Neural progenitor cell (in vitro differentiated cells): ENCODE measurements at places on chromosomes 5 and 9.

- no peaks in the 10 kb centered on the region for H3K27me3 ChIP-seq
- DNase-seq, result no peak
- H3K27ac ChIP-seq, result no peak overlapping the region
- peaks cover 57% of the 10 kb centered on the region for H3K4me1 ChIP-seq
- H3K4me3 ChIP-seq, result no peak overlapping the region
Measured at GRCh38 chr5:14173377-14174229, 30.5 kb downstream of the TRIO start.

- no peak for DNase-seq
- no peak overlapping the region for H3K4me3 ChIP-seq
- no peaks in the 10 kb centered on the region for H3K27me3 ChIP-seq
- no peak overlapping the region for H3K27ac ChIP-seq
- no peaks in the 10 kb centered on the region for H3K4me1 ChIP-seq
Measured at GRCh38 chr9:137797206-137798120, 80.1 kb upstream of the CACNA1B start.

- H3K27me3 ChIP-seq, result no peaks in the 10 kb centered on the region
- peaks cover 21% of the 10 kb centered on the region for H3K4me1 ChIP-seq
- H3K4me3 ChIP-seq, result no peak overlapping the region
- DNase-seq, result no peak
- no peak overlapping the region for H3K27ac ChIP-seq
- no peaks in the 10 kb centered on the region for H3K36me3 ChIP-seq
Measured at GRCh38 chr9:91150998-91151717, 210.6 kb downstream of the AUH start.

DNA sequence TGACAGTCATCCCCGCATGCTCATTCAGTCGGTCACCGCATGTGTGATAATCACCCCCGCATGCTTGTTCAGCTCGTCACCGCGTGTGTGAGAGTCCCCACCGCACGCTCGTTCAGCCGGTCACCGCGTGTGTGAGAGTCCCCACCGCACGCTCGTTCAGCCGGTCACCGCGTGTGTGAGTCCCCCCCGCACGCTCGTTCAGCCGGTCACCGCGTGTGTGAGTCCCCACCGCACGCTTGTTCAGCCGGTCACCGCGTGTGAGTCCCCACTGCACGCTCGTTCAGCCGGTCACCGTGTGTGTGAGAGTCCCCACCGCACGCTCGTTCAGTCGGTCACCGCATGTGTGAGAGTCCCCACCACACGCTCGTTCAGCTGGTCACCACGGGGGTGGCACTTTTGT, 3.5 kb downstream of the TRAF2 start:
- no peak for DNase-seq
- no peaks in the 10 kb centered on the region for H3K27me3 ChIP-seq
- H3K4me3 ChIP-seq, result no peak overlapping the region
- H3K4me1 ChIP-seq, result peaks cover 11% of the 10 kb centered on the region
- H3K36me3 ChIP-seq, result no peaks in the 10 kb centered on the region

- no peaks in the 10 kb centered on the region for H3K36me3 ChIP-seq
- no peaks in the 10 kb centered on the region for H3K4me1 ChIP-seq
- H3K27ac ChIP-seq, result no peak overlapping the region
- no peak overlapping the region for H3K4me3 ChIP-seq
Measured at GRCh38 chr5:116970318-116970717, 395.7 kb upstream of the SEMA6A start.

GRCh38 chr9:90024823-90025222, 420.0 kb downstream of the GADD45G start:
- no peak for DNase-seq
- H3K4me1 ChIP-seq, result no peaks in the 10 kb centered on the region
- no peaks in the 10 kb centered on the region for H3K27me3 ChIP-seq
- H3K4me3 ChIP-seq, result no peak overlapping the region

- H3K4me1 ChIP-seq, result no peaks in the 10 kb centered on the region
- no peaks in the 10 kb centered on the region for H3K36me3 ChIP-seq
- no peak overlapping the region for H3K27ac ChIP-seq
Measured at GRCh38 chr9:134195558-134195957, 31.2 kb upstream of the RNU6ATAC start.

DNA sequence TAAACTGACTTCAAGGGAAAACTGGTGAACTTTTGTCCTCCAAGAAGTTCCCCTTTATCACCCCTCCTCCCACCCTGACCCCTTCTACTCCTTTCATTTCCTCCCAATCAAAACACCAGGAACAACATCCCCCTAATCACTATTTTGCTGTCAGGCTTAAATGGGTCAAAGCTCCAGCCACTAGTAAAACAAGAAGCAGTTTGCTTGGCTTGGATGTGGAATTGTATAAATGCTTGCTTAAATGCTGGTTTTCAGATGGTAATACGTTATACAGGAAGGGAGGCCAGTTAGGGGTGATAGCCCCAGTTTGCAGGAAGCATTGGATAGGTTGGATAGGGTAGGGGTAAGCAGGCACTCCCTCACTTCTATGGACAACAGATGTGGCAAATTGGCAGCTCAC, 473.6 kb downstream of the AGTPBP1 start:
- DNase-seq, result no peak
- H3K4me3 ChIP-seq, result no peak overlapping the region
- H3K36me3 ChIP-seq, result no peaks in the 10 kb centered on the region
- no peaks in the 10 kb centered on the region for H3K4me1 ChIP-seq
- no peak overlapping the region for H3K27ac ChIP-seq

- DNase-seq, result no peak
- peaks cover 33% of the 10 kb centered on the region for H3K4me1 ChIP-seq
- no peaks in the 10 kb centered on the region for H3K36me3 ChIP-seq
- peaks cover 8% of the 10 kb centered on the region for H3K27me3 ChIP-seq
- no peak overlapping the region for H3K27ac ChIP-seq
- no peak overlapping the region for H3K4me3 ChIP-seq
Measured at GRCh38 chr5:157269761-157270272, 3.9 kb downstream of the CYFIP2 start.

- no peaks in the 10 kb centered on the region for H3K36me3 ChIP-seq
- H3K4me1 ChIP-seq, result peaks cover 18% of the 10 kb centered on the region
- peak; percentile 69 for DNase-seq
Measured at GRCh38 chr5:36944607-36945225, 68.1 kb downstream of the NIPBL start.

DNA sequence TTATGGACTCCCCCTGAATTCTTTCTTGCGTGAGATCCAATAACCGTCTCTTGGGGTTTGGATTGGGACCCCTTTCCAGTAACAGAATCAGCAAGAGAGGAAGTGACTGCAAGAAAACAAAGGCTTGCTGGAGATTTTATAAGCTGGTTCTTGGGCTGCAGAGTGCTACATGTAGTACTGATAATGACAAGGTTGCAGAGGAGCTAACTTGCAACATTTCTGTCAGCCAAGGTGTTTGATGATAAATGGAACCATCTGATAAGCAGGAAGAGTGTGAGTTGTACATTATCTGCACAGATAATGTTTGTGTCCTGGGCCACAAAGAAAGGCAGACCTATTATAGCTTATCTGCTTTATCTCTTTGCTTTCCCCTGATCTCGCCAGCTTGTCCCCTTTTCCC, 37.1 kb downstream of the DNAJB5 start:
- no peaks in the 10 kb centered on the region for H3K36me3 ChIP-seq
- no peak overlapping the region for H3K4me3 ChIP-seq
- no peak overlapping the region for H3K27ac ChIP-seq
- no peak for DNase-seq
- peaks cover 11% of the 10 kb centered on the region for H3K4me1 ChIP-seq
- H3K27me3 ChIP-seq, result no peaks in the 10 kb centered on the region

DNA sequence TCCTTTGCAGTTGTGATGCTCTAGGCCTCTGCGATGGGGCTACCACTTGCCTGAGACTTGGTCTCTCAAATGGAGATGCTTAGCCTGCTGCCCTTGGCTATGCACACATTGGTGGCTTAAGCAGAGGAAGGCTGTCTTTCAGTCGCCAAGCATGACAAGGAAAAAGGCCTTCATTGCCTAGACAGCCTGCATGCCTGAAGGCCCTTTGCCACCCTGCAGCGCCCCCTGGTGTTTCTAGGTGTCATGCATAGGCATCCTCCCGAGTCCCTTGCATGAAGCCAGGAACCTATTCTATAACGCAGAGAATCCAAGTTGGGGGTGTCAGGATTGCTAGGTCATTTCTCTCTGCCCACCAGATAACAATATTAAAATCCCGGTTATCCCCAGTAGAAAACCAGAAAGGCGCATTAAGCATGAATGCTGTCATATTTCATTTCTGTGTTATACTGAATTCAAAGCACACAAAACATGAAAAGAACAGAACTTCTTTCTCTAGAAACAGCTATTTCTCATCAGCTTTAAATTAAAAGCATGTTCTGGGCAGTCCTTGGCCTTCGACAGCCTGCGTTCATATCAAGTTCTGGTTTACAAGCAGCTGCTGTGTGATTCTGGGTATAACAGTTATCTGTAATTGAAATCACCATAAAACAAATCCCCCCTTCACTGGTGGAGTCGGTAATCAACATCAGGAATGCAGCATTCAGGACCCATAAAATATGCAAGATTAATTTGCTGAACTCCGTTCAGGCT, 59.7 kb upstream of the TRPC7 start:
- DNase-seq, result peak; percentile 90
- H3K36me3 ChIP-seq, result no peaks in the 10 kb centered on the region
- no peaks in the 10 kb centered on the region for H3K27me3 ChIP-seq

- H3K36me3 ChIP-seq, result no peaks in the 10 kb centered on the region
- no peak overlapping the region for H3K4me3 ChIP-seq
- no peak for DNase-seq
- no peak overlapping the region for H3K27ac ChIP-seq
- no peaks in the 10 kb centered on the region for H3K4me1 ChIP-seq
- no peaks in the 10 kb centered on the region for H3K27me3 ChIP-seq
Measured at GRCh38 chr9:926976-927375, 49.5 kb upstream of the DMRT3 start.

DNA sequence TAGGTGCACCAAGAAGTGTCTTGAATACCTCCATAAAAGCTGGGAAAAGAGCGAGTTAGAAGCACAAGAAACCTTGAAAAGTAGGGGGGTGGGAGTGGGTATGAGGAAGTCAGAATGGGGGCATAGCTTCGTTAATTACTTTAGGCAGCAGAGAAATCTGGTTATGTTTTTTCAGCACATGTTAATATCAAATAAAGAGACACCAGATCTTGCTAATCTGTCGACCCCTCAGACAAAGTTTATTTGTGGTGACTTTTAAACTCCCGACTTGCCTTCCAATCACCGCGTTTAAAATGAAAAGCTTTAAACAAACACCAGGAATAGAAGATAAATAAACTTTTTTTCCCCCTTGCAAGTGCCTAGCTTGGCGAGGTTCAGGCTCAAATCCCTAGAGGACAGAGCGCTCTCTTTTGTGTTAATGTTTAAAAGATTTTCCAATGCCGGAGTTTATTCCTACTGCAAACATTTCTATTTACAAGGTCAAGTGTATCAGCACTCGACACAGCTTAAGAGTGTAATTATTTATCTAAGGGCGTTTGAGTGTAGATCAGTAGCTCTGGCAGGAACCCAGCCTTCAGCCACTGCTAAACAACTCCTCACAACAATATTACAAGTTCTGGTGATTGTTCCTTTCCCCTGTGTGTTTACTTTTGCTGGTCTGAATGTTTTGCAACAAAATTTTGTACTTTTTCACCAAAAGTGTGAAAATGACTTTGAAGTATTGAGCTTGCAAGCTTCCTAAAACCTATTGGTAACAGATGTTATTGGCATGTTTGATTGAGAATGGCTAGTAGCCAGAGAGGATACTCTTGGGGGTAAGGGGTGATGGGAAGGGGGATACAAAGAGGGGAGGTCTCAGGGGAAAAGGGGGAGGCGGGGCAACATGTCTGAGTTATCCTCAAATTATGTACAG, 3.8 kb downstream of the GAS1 start:
- H3K4me1 ChIP-seq, result peaks cover 55% of the 10 kb centered on the region
- H3K27ac ChIP-seq, result peak overlapping the region; percentile 84
- peak overlapping the region; percentile 97 for H3K4me3 ChIP-seq
- H3K27me3 ChIP-seq, result no peaks in the 10 kb centered on the region
- H3K36me3 ChIP-seq, result peaks cover 5% of the 10 kb centered on the region
- DNase-seq, result no peak

DNA sequence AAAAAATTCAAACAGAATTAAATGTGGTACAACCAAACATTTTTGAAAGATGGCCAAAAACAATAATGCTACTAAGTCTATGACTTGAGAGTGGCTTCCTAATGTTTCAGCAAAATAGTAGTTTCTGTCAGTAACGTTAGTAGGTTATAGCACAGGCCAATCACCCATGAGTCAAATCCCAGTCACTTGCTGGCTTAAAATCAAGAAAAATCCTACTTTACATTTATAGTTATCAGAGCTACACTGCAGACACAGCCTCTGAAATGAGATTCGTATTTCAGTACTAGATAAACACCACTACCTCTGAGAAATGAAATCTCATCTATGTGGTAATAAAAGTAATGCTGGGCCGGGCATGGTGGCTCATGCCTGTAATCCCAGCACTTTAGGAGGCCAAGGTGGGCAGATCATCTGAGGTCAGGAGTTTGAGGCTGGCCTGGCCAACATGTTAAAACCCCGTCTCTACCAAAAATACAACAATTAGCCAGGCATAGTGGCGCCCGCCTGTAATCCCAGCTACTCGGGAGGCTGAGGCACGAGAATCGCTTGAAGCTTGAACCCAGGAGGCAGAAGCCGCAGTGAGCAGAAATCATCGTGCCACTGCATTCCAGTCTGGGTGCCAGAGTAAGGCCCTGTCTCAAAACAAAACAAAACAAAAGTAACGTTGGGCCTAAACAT, 6.1 kb downstream of the ZDHHC21 start:
- no peak overlapping the region for H3K4me3 ChIP-seq
- DNase-seq, result no peak
- H3K36me3 ChIP-seq, result no peaks in the 10 kb centered on the region

DNA sequence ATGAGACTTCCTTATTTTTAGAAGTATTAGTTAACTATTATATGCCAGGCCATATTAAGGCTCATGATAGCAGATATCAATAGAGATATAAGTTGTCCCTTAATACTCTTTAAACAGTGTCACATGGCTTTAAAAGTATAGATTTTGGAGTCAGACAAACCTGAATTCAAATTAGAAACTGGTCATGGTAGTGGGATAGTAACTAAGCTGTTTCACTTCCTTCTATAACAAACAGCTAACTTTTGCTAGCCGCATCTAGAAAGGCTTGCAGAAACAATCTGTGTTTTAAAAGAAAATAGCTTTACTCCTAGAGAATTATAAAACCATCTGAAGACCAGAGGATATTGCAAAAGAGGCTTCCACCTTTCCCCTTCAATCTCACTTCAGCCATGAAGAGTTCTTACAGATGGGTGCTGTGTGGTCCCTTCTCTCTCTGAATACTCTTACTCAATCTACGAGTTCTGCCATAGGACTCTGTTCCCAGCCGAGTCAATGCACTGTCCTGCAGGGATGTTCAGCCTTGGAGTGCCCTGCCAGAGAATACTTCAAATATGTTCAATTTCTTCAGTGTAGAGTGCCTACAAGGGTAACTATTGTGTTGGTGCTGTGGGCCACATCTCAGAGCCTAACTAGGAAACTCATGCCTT, 810.2 kb downstream of the EFNA5 start:
- H3K27ac ChIP-seq, result no peak overlapping the region
- no peak for DNase-seq
- no peak overlapping the region for H3K4me3 ChIP-seq
- H3K4me1 ChIP-seq, result peaks cover 17% of the 10 kb centered on the region
- no peaks in the 10 kb centered on the region for H3K36me3 ChIP-seq

- no peak overlapping the region for H3K27ac ChIP-seq
- H3K36me3 ChIP-seq, result no peaks in the 10 kb centered on the region
- no peak overlapping the region for H3K4me3 ChIP-seq
- peaks cover 8% of the 10 kb centered on the region for H3K4me1 ChIP-seq
- no peak for DNase-seq
- peaks cover 5% of the 10 kb centered on the region for H3K27me3 ChIP-seq
Measured at GRCh38 chr5:135135530-135136226, 101.7 kb upstream of the PITX1 start.
